ENCODE measurements at places on chromosomes 16 and 17.
A peak's percentile ranks its signal among the peaks of the same experiment; 100 is the strongest.

DNA sequence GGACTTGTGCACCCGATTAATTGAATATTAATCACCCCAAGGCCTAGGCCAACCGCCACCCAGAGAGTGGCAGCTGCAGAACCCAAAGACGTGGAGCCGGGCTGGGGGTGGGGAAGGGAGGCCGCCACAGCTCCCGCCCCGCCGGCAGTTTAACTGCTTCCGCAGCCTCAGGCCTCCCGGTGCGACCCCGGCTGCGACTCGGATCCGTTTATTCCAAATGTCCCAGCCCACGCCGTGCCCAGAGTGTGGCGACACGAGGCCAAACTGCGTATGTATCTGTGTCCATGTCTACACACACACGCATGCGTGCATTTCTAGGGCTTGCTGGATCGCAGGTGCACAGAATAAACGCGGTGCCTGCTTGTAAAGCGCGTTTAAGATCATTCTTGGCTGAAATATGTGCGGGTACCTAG, 802 bp upstream of the TOB1 start:
- peak; percentile 65 for DNase-seq

DNA sequence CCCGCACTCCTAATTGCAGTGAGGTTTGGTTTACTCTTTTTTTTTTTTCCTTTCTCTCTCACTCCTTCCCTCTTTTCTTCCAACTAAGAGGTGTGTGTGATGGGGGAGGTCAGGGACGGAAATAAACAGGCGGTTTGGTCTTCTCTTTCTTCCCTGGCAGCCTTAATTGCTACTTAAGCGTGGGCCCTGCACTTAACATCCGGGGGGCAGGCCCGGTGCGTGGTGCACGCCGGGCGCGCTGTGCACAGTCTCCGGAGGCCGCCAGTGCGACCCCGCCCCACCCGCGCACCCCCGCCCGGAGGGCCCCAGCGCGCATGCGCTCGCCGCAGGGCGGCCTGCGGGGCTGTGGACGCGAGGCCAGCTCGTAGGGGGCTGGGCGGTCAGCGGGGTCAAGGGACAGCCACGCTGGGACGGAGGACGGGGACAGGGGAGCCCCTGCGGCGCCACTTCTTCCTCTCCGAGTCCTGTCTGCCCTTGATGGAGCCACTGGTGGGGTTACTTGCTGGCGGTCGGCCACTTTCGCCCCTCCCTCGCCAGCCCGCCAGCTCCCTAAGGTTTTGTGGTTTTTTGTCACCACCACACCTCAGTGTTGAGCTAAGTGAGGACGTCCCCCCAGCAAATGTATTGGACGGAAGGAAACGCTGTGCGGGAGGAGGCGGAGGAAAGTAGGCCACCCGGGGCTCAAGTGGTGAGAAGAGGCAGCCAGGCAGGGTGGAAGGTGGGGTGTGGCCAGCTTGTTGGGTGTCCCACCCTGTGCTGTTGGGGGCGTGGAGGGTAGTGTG, 120.9 kb downstream of the MRM1 start:
- DNase-seq: peak; percentile 53

DNA sequence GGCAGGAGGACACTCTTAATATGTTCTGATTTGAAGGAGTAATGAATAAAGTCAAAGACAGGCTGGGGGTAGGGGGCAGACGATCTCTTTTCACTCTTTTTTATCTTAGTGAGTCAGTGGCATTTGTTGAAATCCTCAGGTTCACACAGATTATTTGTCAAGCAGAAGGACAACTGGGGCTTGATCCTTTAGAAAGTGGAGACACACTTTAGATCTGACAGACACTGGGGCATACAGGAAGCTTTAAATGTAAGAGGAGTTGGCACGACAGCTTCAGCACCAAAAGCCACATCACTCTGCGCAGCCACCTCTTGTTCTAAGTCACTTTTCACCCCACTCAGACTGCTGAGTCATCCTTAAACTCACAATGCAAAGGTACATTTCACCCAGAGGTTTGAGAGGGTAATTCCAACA, 121.5 kb downstream of the STXBP4 start:
- DNase-seq: no peak

DNA sequence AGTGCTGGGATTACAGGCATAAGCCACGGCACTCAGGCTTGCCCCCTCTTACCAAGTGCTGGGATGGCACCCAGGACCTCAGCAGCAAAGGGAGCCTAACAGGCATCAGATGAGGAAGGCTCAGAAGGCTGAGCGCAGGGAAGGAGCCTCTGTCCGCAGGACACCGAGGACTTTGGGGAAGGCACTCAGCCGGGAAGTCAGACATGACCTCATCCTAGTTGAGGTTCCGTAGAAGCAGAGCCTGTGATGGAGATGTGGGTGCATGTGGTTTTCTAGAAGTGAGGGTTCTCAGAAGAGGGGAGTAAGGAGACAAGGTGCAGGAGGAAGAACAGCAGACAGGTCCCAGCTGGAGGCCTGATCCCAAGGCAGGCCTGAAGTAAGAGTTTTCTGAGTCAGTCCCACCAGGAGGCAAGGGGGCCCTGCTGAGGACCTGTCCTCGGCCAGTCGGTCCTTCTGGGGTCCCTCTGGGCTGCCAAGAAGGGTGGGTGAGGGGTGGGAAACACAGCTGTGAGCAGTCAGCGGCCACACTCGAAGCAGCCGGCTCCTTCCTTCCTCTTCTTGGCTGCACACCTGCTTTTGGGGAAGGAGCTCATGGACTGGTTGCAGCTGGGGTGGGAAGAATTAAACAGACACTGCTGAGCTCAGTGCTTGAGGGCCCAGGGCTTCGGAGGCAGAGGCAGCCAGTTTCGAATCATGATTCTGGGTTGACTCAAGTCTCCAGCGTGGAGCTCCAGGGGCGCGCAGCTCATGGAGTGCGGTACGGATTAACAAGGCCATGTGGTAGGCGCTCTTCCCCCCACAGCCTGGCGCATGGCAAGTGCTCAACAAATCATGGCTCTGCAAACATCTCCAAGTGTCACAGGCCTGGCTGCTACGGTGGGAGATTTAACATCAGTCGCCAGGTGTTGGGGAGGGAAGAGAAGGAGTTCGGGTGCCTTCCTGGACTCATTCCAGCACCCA, 38.9 kb upstream of the SNN start:
- DNase-seq: no peak

DNA sequence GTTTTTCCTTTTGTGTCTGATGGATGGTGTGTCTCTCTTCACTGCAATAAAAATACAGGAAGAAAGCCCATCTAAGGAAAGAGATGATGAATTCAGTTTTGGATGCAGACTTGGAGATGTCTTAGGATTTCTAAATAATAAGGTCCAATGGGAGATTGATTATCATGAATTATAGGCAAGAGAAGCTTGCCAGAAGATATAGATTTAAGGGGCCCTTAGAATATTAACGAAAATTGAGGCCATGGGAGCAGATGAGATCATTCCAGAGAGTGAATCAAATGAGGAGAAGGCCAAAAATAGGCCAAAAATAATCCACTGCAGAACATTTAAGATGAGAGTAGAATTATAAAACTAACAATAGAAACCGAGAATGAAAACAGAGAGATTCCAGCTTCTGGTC, 63.1 kb downstream of the KCNJ2 start:
- DNase-seq: no peak

DNA sequence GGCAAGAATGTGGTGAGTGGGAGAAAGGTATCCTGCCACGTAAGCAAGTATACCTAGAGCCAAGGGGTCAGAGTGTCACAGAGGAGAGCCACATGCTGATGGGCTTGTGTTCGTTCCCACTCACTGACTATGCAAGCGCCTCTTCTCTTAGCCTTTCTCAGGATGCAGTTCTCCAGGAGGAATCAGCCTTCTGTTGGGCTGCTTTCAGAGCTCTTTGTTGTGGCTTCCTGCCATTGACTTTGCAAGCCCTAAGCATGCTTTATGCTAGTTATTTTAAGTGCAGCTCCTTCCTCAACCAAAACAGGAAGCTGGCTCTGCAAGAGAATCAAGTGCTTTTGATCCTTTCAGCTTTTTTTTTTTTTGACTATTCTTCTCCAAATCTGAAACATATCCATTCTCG, 66.6 kb downstream of the SIAH1 start:
- no peak for DNase-seq

DNA sequence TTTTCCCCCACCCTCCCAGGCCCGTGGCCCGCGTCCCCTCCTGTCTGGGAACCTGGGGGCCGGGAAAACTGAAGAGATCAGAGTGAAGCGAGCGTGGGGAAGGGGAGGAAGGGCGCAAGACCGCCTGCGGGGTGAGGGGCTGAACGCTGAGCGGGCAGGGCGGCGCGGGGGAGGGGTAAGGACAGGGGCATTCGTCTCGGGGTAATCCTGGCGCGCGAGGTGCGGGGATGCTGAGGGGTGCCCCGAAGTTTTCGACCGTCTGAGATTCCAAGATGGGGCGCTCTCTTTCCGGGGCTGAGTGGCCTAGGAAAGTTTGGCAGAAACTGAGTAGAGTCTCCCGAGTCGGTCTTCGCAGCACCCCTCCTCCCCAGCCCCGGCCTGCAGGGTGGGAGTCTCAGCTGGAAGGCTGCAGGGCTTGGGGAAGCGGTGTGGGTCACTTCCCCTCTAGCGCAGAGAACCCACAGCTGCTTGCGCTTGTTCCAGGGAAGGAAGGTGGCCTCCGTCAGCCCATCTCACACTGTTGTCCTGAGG, 555 bp downstream of the TTYH2 start:
- DNase-seq: no peak

DNA sequence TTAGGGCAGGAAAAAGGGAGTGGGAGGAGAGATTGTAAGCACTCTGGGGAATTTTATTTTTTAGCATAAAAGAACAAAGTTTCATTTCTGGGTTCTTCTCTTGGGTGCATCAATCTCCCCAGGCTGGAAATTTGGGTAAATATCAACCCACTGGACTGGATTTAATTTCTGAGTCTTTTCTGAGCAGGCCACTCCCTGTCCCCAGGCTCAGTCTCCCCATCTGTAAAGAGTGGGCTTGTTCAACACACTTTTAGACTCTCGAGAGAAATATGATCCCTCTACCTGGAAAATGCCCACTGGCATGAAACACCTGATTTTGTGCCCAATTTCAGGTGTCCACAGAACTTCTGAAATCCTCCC, 617 bp upstream of the VTN start:
- no peak for DNase-seq

- DNase-seq: no peak
These were observed 1.4 kb downstream of the JMJD8 start for GRCh38 chr16:682493-683395.

DNA sequence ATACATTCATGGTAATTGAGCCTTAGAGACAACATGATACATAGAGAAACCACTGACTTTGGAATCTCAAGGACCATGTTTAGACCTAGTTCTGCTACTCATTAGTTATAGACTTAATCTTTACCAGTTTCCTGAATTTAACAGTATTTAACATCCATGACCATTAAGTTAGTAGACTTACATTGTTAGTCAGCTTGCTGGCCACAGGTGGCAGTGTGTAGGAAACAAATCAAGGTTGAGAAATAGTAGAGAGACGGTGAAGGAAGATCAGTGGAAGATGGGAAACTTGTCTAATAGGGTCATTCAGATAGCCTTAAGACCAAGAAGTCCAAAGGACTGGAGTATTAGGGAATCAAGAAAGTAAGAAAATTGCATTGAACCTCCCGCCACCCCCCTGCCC, 31.0 kb downstream of the OMG start:
- no peak for DNase-seq

DNA sequence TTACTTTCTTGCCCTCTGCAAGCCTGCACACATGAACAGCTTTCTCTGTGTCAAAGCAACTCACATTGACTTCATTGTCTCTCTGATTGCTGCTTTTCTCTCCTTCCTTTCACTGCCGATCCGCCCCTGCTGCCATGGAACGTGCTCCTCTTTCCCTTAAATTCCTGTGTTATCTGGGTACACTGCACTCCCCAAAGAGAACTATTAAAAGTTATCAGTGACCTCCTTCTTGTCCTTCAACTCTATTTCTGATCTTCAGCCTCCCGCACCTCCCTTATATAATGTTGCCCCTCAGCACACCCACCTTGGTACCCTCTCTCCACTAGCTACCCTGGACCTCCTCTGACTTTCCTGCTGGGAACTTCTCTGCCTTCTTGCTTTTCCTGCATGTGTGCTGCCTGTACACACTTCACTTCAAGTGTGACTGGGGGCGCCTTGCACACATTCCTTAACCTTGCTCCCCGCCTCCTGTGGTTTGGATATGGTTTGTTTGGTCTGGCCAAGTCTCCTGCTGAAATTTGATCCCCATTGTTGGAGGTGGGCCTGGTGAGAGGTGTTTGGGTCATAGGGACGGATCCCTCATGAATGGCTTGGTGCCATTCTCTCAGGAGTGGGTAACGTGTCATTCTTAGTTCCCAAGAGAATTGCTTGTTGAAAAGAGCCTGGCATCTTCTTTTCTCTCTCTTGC, 26.7 kb upstream of the PMP22 start:
- DNase-seq: no peak

DNA sequence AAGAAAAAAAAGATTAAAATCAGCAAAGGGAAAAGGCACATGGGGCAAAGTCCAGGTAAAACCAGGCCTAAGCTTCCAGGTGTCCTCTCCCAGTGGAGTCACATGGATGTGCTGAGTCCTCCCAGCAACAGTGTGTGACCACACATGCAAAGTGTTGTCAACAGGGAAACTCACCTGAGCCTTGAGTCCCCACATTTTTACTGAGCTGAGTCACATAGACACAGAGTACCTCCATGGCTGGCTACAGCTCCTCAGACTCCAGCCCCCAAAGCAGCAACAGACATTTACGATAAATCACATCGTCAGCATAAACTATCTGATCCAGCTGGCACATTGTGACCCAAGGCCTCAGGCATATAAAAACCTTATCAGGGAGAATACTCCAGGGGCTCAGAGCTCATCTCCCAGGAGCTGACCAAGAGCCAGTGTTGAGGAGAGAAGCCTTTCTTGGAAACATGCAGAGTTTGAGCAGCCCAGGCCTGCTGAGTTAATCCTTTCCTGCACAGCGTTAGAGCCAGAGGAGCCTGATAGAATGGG, 20.5 kb downstream of the ERCC4 start:
- DNase-seq: no peak

DNA sequence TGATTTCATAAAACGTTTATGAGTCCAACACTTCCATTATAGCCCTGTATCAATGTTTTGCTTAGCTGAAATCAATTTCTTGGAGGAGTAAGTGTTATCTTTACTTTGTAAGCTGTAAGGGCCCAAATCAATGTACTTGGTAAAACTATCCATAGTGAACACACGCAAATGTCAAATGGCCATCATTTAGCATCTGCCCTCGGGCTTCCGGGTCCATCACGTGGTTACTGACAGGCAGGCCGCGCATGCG, 687 bp upstream of the NARF start:
- peak; percentile 95 for DNase-seq

DNA sequence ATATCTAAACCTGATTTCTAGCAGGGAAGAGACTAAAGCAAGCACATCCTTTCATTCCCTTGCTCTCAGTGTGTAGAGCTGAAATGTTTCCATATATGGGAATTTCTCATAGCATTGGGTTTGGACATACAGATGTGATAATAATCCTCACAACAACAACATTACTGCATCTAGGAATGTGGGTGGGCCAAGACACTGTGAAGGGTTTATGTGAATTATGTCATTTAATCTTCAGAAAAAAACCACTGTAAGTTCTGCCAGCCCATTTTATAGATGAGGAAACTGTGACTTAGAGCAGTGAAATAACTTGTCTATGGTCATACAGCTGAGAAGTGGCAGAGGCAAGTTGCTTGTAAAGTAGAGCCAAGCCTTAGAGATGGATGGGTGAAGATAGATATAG, 5.2 kb downstream of the OMG start:
- no peak for DNase-seq

- DNase-seq: no peak
These were observed 54.2 kb upstream of the MAP3K14 start for GRCh38 chr17:45370949-45371413.

All from left colon (tissue), 2 donors.